Stimulated activated CD4-positive, alpha-beta T cell treated with anti-CD3 and anti-CD28 coated beads, Interleukin-1b, Interleukin-23, amount 100 ng/mL, for 24 hours (primary cell): ENCODE measurements at places on chromosomes 12 and 14.

GRCh38 chr12:113457185-113457584 lies 14.5 kb downstream of the LHX5 start:
- DNase-seq = no peak

DNA sequence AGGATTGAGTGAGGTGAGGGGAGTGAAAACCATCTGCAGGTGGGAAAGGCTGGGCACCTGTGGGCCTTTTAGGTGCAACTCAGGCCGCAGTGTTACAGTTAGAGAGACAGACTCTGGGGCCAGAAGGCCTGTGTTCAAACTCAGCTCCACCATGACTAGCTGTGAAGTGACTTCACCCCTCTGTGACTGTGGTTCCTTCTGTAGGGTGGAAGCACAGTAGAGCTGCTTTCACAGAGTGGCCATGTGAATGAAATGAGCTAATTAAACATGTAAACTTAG lies 25.0 kb downstream of the RBM19 start:
- DNase-seq = no peak

DNA sequence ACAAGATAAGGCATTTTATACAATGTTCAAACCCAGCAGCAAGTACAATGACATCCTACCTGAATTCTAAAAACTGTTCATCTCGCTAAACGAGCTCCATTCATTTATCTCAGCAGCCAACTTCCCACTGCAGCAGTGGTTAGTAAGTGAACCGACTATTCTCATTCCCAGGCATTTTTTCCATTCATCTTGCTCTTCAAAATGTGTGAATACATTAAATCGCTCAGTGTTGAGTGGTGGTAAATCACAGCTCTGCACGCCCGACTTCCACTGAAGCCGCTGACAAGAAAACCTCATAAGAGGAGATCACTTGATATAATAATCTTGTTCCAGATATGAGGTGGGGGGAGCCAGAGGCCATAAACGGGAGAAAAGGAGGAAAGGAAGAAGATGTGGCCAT lies 746.2 kb upstream of the USP15 start:
- DNase-seq = no peak

DNA sequence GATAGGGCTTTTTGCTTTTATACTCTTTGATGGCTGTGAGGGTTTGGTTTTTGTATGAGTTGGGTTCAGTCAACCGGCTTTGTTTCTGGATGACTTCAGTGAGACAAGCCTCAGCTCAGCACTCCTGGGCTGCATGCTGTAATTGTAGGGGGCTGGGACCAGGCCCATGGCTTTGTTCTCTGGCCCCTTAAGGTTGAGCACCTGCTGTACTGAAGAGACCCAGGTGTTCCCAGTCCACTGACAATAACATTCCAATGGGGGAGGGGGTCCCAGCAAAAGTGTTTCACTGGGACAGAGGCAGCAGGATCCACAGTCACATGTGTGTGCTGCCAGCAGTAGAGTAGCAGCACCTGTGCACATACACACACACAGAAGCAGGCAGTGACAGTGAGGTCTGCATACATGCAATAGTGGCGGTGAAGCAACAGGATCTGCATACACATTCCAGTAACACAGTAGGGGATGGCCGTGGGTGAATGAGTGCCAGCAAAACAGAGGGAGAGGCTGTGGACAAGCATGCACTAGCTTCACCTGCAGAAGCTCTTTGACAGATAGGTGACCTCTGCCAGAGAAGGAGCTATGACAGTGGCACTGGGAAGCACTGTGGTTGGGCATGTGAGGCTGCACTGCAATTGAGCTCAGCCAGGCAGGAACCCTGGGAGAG lies 240.4 kb downstream of the ASCL1 start:
- DNase-seq = no peak

- no peak for DNase-seq
These were observed 43.3 kb upstream of the NT5DC3 start for GRCh38 chr12:103884316-103884715.

DNA sequence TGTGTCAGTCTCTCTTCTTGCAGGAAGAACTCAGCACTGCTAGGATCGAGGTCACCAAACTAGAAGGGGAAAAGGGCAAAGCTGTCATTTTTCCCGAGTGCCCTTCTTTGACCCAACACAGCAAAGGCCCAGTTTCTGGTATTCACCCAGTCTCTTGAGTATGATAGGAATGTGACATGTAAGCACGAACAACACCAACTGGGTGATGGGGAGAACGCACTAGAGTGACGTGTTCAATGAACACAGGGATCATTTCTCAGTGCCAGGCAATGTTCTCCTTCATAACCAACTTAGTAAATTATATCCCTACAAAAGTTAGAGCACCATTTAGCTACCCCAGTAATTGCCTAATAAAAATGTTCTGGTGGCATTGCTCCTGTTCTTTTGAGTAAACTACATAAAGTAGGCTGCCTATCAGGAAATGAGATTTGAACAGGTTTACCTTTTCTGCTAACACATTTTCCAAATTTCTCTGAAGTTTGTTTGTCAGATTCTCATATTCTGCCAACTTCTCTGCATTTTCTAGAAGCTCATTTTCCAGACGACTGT lies 64.5 kb downstream of the NIN start:
- DNase-seq = no peak

GRCh38 chr12:1289371-1290155 lies 298.5 kb downstream of the ERC1 start:
- no peak for DNase-seq

DNA sequence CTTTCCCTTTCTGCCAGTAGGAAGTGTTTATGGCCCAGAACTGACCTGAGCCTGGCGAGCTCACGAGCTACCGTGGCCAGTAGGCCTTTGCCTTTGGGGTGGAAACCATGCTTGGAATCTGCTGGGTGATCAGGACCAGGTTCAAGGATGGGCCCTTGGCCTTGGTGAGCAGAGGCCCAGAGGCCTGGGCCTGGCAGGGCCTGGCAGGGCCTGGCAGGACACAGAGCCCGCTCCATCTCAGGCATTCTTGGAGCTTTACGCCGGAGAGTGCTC lies 184.8 kb upstream of the RTL1 start:
- DNase-seq = no peak
